ENCODE measurements at places on chromosomes 1 and 21.

GRCh38 chr1:226590614-226591013, 42.0 kb downstream of the STUM start:
- no peak for DNase-seq

GRCh38 chr1:108826081-108826635, 30.7 kb downstream of the AKNAD1 start:
- DNase-seq, result no peak

- peak; percentile 66 for DNase-seq
These were observed 20.6 kb downstream of the ESPN start for GRCh38 chr1:6445062-6445763.

DNA sequence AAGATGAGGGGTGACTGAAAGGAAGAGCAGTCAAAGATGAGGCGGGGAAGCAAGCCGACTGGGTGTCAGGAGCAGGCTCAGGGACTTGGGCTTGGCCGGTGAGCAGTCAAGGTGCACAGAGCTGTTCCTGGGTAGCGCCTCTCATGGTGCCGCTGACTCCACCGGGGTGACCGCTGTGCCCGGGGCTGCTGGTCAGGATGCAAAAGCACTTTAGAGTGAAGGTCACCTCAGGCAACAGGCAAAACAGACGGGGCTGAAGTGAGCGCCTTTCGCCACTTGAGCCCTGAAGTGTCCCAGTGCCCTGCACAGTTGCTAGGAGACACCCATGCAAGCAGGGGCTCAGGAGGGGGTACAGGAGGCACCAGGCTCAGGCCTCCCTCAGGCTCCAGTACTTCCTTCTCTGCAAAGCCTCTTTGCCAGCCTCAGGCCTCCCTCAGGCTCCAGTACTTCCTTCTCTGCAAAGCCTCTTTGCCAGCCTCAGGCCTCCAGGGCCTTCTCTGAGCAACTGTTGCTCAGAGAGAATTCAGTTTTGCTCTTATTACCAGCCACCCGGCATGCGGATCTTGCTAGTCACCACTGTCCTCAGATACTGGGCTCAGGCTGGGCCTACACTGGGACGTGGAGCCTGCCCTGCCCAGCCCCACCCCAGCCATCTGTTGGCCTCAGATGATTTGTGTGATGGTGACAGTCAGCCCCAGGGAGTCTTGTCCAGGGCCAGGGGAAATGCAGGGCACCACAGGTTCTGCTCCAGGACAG, 99.7 kb upstream of the IRF2BP2 start:
- DNase-seq, result no peak

DNA sequence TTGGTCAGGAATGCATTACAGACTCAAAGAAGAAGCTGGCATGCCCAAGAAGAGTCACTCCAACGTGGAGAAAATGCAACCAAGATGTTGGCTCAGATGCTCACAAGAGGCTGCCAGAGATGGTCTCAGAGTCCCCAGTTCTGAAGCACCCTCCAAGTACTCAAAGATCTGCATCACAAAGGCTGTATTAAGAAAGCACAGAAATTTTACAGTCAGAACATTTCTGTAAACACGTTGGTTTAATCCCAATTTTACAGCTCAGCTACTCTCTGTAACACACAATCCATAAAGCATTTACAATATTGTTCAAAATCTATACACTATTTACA, 69.4 kb downstream of the CDC7 start:
- no peak for DNase-seq

GRCh38 chr1:108590441-108590840, 30.5 kb downstream of the EEIG2 start:
- DNase-seq, result no peak

DNA sequence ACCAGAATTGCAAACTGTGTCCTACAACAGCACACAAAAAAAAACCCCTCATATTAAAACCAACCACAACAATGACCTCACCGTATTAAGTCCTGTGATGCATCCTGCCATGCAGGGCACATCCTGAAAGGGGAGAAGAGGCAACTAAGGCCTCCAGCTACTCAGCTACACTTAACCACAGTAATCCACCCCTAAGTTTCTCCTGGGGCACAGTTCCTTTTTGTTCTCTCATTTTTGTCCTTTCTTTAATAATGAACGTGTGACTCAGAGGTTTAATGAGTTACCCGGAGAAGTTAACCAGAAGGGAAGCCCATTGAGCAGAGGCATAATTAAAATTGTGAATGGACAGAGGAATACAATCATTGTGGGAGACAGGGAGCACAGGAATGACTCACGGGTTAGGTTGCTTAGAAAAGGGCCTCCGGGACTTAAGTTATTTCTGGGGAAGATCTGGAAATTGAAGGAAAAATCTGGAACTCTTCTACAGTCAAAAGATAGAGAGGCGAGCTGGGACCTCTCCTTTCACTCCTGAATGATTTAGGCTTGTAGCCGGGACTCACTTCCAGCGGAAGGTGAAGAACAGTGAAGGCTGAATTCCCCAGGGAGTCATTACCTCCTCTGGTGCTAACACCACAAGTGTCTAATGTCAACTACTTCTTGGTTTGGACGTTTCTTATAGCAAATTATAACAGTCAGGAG, 36.9 kb upstream of the HIVEP3 start:
- peak; percentile 33 for DNase-seq

GRCh38 chr1:99305626-99306025, 41.3 kb downstream of the PLPPR4 start:
- no peak for DNase-seq

- no peak for DNase-seq
These were observed 20.0 kb upstream of the CDCA8 start for GRCh38 chr1:37672136-37672870.

DNA sequence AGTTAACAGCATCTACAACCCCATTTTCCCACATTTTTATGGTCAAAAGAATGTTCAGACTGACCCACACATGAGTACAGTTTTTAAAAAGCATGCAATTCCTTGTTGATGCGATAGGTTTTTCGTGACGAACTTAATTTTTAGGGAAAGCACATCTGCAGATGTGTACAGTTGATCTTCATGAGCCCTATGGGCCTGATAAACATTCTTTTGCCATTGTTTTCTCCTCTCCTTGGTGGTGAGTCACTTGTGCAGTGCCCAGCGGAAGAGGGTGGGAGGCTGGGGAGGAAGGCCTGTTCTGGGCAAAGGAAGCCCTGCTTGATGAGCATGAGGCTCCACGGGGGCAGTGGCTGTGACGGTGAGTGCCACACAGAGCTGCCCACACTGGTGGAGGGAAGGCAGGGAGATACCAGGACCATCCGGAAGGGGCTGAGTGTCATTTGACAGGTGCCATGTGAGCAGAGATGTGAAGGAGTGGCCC, 5.3 kb downstream of the ARF1 start:
- DNase-seq, result peak; percentile 64

GRCh38 chr1:183096894-183097293, 73.7 kb downstream of the LAMC1 start:
- DNase-seq, result no peak

GRCh38 chr1:29487291-29487690, 251.0 kb downstream of the PTPRU start:
- DNase-seq, result no peak

DNA sequence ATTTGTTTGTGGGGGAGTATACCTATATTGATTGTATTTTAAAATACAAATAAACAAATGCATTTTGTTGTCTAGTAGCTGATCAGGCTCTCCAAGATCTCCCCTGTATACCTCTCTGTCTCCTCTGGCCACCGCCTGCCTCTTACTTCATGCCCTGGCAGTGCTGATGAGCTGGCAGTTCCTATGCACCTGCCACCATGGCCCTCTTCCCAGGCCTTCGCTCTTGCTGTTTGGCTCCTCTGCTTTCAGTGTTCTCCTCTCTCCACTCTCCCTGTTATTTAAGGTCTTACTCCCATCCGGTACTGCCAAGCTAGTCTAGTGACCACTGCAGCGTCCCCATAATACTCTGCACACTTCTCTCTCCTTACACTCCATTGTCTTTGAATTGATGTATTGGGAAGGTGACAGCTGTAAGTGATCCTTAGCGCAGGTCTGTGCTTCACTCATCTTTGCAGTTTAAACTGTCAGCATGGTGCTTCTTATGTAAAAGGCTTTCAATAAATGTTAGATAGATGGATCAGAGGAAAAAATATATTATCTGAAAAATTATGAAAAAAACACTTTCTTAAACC, 88.1 kb upstream of the ATP1A1 start:
- no peak for DNase-seq

DNA sequence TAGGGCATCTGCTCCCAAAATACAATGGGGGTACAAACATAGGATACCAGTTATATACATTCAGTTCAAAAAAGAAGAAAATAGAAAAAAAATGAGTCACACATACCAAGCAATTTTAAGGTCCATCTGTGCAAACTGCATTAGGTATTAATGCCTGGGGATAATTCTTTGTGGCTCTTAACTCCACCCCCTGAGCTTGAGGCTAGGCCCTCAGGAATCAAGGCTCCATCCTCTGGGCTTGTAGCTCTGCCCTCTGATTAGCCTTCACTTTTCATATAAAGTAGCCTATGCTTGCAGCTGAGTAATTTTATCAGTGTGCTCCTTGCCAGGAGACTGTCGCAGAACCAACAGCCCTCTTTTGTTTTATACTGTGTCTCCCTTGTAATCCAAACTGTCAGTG, 69.9 kb upstream of the BACE2 start:
- DNase-seq, result no peak

GRCh38 chr1:24727501-24728216, 17.6 kb upstream of the CLIC4 start:
- peak; percentile 41 for DNase-seq

- DNase-seq, result no peak
These were observed 76.0 kb downstream of the CLIC6 start for GRCh38 chr21:34744801-34745200.

DNA sequence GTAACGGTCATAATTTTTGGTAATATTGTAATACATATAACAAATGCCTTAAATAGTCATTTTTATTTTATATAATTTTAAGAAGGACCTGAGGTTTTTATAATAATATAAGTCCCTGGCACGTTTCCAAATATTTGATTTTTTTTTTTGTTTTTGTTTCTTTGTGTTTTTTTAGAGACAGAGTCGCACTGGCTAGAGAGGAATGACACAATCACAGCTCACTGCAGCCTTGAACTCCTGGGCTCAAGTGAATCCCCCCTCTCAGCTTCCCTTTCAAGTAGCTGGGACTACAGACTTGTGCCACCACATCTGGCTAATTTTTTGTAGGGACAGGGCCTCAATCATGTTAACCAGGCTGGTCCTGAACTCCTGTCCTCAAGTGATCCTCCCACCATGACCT, 29.7 kb downstream of the ARHGAP29 start:
- DNase-seq, result no peak

DNA sequence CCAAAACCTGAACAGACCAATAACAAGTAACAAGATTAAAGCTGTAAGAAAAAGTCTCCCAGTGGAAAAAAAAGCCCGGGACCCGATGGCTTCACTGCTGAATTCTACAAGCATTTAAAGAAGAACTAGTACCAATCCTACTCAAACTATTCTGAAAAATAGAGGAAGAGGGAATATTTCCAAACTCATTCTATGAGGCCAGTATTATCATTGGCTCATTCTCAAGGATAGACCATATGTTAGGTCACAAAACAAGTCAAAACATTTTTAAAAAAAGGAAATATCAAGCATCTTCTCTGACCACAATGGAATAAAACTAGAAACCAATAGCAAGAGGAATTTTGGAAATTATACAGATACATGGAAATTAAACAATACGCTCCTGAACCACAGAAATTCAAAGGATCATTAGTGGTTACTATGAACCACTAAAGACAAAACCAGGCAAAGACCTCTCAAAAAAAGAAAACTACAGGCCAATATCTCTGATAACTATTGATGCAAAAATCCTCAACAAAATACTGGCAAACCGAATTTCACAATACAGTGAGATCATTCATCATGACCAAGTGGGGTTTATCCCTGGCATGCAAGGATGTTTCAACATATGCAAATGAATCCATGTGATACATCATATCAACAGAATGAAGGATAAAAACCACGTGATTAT, 13.9 kb upstream of the IL20 start:
- DNase-seq, result no peak

GRCh38 chr1:156401041-156401574, 32.1 kb downstream of the RHBG start:
- DNase-seq, result no peak

DNA sequence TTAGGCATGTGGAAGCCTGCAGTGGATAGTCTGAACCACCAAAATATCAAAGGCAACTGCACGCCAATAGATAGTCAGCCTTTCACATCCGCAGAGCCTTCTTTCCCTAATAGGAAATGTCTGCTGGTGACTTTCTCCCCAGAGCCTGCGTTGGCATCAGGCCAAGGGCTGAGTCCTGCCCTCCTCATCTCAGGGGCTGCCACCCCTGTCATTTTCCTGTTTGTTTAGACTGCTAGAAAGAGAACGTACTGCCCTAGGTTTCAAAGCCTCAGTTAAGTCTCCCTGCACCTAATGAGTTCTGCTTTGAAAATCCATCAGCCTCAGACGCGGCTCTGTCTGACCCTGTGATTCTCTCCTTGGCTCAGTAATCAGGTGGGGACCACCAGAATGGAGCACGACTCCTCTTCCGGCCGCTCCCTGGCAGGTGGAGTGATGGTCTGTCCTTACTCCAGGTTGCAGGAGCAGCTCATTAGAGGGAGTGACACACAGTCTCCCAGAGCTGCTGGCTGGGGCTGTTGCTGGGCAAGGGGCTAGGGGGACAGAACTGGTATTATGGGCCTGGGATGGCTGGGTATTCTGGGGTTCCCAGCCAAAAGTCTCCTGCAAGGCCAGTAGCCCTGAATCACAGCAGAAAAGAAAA, 27.3 kb downstream of the STUM start:
- DNase-seq, result no peak

DNA sequence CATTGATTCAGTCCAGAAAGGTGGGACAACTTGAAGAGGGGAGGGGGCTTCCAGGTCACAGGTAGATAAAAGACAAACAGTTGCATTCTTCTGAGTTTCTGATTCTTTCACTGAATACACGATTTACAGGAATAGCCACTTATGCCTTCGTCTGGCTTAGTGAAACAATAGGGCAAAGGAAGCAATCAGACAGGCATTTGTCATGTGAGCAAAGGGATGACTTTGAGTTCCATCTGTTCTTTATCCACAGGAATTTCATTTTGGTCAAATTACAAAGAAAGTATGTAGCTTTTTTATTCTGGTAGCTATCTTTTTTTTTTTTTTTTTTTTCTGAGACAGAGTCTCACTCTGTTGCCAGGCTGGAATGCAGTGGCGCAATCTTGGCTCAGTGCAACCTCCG, 202.5 kb downstream of the TTLL7 start:
- DNase-seq, result no peak

DNA sequence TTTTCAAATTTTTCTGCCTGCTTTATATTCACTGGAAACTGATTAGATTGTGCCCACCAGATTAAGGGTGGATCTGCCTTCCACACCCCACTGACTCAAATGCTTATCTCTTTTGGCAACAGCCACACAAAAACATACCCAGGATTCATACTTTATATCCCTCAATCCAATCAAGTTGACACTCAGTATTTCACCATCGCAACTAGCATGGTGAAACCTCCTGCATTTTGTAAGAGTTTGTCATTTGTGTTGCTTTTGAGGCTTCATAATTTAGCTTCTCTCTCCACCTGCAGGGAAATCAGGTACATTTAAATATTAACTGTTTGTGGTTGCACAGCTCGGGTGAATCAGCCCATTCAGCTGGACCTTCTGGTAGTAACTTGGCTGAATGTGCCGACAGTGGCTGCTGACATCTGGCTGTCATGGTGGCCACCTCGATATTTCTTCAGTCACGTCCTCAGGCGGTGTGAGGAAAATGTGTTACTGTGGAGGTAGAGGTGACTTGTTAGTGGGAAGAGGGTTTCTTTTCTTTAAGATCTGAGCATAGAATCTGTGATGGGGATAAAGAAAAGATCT, 224.0 kb downstream of the PTBP2 start:
- DNase-seq, result no peak

All from activated CD4-positive, alpha-beta memory T cell treated with anti-CD3 and anti-CD28 coated beads for 36 hours (primary cell).